ENCODE measurements at places on chromosomes 2 and 18.

DNA sequence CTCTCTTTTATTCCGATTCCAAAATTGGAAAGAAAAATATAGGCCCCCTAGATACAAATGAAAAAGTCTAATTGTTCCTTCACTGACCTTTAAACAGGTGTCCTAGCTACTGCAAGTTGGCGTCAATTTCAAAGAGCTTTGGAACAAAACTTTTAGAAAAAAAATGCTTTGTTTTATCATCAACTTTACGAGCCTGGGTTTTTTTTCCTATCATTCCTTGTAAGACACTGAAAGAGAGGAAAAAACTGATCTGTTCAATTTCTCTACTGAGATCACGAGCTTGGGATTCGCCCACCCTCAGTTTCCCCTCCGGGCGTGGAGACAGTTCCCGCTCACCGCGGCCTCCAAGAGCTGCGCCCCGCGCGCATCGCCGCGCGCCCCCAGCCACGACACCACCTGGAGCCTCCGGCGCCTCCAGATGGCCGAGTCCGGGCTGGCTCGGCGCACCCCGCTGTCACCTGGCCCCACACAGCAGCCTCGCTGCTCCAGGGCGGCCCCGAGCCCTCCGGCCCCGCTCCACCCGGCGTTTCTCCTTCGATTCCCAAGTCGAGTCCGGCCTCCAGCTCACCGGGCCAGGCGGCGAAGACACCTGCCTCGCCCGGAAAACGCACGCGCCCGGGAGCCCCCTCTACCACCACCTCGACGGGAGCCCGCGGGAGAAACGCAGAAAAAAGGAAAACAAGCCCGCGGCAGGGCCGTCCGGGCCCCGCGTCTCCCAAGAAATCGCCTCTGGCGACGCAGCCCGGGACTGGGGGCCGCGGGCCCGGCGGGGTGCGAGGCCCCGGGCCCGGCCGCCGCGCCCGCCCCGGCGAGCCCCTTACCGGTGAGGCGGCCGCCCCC lies 656 bp downstream of the TBC1D8 start:
- no peak for DNase-seq

DNA sequence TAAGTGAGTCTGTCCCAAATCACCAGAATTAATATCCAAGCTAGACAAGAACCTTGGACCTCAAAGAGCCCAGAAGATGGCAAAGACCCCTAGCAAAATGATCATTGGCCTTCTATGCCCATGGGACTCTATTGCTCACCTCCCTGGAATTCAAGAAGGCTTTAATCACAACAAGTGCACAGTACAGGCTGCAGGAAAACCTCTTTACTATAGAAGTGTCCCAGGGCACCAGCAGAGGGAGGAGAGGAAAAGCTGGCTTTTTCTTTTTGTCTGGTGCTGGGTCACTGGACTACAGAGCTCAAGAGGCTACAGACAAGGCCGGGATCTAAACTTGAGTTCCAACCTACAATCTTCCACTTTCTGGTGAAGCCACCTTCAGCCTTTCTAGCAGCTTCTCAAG lies 88.3 kb upstream of the PPP1CB start:
- DNase-seq: no peak

- no peak for DNase-seq
These were observed 34.3 kb downstream of the MAL start for GRCh38 chr2:95059656-95060370.

GRCh38 chr2:147779440-147779839 lies 65.4 kb upstream of the ACVR2A start:
- no peak for DNase-seq

DNA sequence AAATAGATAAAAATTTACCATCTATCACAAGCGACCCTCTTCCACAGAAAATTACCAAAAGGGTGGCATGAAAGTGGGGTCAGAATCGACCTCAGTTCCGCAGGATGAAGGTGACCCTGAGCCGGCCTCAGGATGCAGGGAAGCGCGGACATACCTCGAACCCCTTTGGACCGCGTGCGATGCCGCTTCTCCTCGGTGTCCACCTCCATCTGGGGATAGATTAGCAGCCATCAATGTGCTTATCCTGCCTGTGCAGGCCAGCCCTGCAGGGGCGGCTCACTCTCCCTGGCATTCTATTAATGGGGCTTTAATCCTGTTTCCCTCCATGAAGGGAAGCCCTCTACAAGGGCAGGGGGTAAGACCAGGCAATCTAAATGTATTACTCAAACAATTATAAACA lies 235.3 kb upstream of the PXDN start:
- no peak for DNase-seq

DNA sequence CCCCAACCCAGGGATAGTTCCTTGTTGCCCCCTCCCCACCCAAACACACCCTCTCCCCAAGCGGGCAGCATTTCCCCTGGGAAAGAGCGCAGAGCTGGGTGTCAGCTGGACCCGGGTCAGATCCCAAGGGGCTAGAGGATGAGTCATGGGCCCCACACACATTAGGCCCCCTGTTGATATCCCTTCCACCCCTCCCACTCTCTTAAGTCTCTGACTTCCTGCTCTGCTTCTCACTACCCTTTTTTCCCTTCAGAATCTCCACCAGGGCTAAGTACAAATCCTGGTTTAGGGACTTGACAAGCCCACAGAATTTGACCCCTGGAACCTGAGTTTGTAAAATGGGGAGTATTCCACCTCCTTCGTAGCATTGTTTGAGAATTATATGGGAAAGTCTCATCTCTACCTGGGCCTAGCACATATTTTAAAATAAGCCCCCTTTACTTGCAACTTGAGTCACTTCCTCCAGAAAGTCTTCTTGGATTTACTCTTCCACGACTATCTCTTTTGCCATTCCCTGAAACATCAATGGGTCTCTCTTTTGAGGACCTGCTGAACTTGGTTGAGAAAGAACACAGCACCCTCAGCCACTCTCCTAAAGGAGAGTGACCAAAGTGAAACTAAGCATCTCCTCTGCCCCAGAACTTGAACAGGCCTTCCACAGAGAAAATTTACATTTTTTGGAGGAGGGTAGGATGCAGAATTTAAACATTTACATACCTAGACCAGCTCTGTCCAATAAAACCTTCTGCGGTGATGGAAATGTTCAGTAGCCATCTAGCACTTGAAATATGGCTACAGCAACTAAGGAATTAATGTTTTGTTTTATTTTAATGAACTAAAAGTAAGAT lies 4.7 kb downstream of the RTKN start:
- DNase-seq: no peak

DNA sequence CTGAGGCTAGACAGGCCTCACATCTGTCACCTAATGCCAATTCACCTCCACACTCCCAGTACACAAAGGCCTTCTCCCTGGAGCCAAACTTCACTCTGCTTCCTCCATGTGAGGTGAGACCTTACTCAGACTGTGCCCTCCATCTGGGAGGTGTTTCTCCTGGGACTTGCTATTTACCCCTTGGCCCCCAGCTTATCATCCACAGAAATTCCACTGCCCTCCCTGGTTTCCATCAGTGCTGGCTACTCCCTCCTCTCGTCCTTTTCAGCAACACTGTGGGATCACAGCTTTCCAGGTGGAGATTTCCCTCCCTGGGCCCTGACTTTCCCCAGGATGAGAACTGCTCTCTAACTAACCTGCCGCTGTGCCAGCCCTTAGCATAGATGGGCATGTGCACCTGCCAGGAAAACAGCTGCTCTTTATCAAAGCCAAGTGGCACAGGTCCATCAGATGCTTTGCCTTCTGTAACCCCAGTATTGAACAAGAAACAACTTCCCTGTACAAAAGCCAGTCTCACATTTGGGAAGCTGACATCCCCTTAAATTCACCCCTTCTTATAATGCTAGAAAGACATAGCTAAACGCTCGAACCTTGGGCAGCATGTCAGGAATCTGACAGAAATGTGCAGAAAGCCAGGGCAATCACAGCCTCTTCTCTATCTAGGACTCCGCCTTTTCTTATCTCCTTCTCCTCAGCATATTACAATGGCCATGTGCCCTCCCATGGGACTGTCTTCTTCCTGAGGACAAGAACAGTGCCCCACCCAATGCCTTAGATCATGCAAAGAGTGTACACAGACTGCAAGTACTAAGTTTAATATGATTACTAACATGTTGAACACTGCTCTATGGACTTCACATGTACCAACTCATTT lies 535.5 kb upstream of the ID2 start:
- no peak for DNase-seq

DNA sequence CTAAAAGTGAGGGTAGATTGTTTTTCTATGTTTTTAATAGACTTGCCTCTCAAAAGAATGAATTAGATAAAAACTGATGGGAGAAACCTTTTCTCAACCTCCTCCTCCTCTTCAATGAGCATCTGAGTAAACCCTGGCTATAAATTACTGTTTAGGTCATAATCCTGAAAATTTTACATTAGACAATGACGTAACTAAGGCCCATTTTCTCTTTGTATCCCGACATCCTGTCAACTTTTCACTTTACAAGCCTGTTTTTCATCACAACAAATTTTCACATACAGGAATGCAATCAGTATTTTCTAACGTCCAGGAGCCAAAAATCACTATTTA lies 1.3 kb downstream of the SPIRE1 start:
- no peak for DNase-seq

DNA sequence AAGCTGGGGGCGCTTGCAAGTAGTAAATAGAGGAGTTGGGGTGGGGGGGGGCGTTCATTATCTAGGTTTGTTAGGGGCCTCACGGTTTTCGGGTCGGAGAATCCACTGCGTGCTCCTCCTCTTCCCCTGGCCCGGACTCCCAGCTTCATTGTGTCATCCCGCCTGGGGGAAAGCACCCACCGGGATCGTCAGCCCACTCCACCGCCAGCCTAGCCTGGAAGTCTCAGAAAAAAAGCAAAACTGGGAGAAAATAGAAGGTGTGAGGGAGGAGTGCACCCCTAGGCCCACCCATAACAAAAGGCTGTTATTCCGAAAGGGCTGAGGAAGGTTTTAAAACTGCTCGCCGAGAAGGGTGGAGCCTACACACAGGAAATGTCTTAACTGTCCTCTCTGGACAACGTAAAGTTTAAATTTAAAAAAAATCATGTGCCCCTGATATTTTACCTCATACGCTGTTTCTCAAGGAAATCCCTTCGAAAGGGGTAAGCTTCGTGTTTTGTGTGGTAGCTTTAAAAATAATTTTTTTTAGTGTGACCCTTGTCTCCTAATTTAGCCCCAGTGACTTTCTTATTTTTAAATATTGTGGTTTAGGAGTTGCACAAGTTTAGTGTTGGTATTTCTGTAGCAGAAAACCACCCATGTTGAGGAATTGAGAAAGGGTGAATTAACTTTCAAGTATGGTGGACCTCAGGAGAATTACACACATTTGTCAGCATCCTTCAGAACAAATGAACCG lies 104.2 kb downstream of the SPTBN1 start:
- DNase-seq: no peak
